ENCODE measurements at places on chromosomes 12 and 14.

DNA sequence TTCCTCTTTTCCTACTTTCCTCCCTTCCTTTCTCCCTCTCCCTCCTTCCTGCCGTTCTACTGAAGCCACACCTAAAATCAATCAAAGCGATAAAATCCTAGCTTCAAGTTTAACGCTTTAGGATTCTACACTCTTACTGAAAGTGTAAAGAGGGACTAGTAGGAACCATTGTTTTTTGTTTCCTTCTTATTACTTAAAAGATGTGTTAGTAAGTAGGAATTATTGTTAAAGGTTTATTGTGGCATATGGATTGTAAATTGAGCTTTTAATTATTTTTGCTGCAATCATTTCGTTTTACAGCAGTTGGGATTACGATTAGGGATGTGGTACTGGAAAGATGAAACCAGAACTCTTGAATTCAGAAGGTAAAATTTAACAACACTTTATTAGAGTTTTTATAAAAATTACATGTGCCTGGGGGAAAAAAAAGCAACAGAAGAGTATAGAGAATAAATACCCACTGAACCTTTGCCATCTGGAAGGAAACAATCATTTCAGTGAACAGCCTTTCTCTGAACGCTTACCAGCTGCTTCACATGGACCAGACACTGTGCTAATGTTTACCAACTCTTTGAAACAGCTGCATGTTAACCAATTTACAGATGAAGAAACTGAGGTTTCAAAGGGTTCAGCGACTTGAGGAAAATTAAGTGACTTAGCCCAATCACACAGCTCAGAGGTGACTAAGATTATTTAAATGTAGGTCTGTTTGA is 1.0 kb downstream of the PPP1R36 start:
- no peak for DNase-seq

GRCh38 chr14:71060825-71061455 is 153.7 kb downstream of the PCNX1 start:
- no peak for DNase-seq

DNA sequence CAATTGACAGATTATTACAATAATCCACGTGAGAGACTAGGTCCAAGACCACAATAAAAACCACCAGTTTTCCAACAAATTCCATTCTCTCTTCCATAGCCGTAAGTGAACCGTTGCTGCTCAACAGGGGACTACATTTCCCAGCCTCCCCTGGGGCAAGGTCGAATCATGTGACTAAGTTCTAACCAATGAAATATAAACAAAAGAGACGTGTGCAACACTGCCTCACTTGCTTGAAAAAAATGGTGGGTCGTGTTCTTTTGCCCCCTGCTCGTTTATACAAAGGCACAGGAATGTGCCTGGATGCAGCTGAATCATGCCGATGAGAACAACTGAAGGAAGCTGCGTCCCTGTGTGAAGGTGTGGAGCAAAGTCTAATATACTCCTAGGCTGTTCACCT is 51.1 kb downstream of the HSPB8 start:
- DNase-seq = no peak

- peak; percentile 42 for DNase-seq
These were observed 12.1 kb upstream of the LTA4H start for GRCh38 chr12:96047229-96048211.

- no peak for DNase-seq
These were observed 10.6 kb downstream of the FAR2 start for GRCh38 chr12:29159661-29160060.

- DNase-seq = no peak
These were observed 284.7 kb upstream of the PWP1 start for GRCh38 chr12:107400686-107401447.

DNA sequence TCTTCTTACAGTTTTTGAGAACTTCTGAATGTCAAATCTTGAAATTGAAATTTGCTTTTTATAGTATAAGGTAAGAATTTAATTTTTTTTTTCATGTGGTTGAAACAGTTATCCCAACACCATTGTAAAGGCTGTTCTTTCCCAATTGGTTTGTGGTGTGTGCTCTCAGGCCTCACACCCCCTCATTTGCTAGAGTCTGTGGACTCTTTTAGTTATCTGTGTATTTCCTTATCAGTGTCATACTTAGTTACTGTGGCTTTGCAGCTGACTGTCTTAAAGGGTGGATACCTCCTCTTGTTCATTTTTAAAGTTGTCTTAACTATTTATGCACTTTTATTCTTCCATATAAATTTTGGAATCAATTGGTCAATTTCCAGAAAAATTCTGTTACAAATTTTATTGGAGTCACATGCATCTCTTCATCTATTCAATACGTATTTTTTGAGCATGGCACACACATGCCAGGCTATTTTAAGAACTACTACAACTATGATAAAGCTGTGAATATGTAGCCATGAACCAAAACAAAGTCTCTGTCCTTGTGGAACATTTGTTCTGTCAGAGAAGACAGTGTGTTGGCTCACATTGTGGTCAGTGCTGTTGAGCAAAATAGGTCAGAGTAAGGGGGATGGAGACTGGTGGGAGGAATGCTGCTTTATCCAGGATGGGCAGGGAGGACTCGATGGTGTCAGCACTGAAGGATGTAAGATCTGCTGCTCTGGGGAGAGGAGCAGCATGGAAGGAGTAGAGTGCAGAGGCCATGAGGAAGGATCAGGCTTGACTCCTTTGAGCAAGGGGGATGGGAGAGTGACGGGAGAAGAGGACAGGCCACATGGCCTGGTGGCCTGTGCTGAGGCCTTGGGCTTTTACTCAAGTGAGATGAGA is 24.1 kb downstream of the FGF23 start:
- no peak for DNase-seq

DNA sequence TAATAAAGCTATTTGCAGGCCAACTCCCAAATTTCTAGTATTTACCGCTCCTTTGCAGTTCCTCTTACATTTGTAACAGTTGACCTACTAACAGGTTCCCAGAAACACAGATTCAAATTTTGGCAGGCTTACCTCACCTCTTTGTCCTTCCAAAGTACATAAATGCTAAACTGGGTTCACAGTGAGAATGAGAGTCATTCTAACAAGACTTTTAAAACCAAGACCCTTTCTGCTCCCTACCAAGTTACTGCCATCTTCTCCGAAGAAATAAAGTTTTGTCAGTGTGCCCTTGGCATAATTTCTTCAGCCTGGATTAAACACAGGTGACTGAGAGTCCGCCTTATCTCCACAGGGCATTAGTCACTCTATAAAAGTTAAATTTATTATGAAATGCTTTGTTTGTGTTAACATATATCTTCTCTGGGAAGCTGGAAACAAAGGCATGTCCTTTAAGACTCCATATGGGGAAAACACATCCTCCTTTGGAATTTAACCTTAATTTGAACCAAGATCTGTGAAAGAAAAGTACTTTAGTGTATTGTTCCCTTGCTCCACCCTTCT is 28.2 kb downstream of the FOXA1 start:
- no peak for DNase-seq

DNA sequence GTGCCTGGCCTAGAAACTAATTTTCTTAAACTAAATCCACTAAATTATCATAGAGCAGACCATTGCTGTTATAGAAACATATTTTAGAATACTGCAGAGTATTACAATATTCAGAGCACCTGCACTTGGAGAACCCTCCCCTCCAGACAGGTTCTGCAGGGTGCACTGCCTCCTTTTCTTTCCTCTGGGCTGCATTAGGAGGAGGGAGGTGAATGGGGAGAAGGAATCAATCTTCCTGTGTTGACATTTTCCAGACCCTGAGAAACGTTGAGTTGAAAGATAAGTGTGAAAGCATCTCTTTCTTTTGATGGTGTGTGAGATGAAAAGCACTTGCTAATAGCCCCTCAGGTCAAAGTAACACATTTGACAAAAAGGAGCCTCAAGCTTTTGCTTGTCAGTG is 7.3 kb downstream of the SYNE2 start:
- no peak for DNase-seq

- DNase-seq = peak; percentile 35
These were observed 26.8 kb downstream of the AMN start for GRCh38 chr14:102949062-102949800.

- DNase-seq = no peak
These were observed 698.9 kb downstream of the BCL11B start for GRCh38 chr14:98573082-98573481.

DNA sequence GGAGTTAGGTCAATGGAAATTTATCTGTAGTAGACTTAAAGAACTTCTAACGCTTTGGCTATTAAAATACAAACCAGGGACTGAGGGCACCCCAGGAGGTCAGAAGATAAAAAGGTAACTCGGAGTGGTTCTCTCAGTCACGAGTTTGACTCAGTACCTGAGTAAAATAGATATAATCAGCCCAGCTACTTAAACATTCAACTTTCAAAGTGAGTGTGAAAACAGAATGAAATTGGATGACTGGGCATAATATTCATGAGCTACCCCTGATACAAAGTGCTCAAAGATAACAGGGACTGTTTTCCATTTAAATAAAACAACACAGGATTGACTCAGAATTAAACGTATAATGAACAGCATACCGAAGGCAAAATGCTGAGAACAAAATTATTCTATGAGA is 75.0 kb downstream of the FOXN3 start:
- no peak for DNase-seq

- no peak for DNase-seq
These were observed 889 bp upstream of the IFT43 start for GRCh38 chr14:75984674-75985073.

DNA sequence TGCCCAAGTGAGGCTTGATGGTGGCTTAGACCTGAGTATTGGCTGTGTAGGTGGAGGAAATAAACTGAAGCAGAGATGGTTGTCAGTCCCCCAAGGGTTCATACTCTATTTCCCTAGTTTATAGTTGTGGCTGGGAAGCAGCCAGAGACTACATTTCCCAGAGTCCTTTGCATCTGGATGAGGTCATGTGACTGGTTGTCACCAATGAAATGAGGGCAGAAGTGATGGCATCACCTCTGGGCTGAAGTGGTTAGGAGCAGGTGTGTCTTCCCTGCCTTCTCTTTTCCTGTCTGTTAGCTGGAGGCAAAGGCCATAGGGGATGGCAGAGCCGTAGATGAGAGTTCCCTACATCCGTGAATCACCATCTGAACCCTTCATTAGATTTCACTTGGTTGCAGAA is 16.3 kb upstream of the NOS1 start:
- DNase-seq = no peak

DNA sequence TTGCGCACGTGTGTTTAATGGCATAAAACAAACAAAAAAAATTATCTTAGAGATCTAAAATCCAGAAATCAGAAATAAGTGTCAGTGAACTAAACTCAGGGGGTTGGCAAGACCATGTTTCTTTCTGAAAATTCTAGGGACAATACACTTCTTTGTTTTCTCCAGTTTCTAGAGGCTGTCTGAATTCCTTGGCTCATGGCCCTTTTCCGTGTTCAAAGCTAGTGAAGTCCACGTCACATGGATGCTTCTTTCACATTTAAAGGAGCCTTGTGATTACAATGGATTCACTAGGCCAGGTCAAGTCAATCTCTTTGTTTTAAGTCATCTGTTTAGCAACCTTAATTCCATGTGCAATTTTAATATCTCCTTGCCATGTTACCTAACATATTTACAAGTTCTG is 22.4 kb downstream of the SLCO1B3 start:
- DNase-seq = no peak

DNA sequence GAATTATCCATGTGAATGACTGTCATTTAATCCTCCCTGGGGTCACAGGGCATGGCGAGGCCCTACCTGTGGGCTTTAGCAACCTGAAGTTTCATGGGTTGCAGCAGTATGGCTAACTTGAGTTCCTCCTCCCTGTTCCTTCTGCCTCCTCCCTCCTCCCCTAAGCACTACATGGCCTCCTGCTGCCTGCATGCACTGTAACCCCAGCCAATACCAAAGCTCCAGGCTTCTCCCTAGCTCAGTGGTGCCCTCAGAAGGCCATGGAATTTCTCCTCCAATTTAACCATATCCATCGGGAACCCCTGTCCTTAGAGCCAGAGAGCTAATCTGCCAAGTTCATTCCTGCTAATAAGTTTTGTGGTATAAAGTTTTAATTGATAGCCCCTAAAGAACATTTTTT is 95.1 kb downstream of the NT5DC3 start:
- DNase-seq = no peak

DNA sequence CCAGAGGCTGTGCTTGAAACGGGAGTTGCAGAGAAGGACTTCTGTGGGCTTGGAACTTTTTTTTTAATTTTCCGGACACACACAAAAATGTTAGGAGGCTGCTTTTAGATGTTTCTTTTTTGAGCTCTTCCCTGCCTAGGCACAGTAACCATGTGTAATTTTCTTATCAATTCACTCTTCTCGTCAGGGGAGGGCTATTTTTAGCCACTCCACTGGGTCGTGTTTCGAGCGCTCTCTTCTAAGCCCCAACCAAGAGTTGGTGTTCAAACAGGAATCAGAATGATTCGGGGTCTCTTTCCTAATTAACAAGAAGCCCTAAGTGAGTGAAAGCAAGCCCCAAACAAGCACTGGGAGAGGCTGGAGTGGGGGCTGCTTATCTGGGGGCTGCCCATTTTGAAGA is 162.6 kb downstream of the CHST11 start:
- DNase-seq = no peak

DNA sequence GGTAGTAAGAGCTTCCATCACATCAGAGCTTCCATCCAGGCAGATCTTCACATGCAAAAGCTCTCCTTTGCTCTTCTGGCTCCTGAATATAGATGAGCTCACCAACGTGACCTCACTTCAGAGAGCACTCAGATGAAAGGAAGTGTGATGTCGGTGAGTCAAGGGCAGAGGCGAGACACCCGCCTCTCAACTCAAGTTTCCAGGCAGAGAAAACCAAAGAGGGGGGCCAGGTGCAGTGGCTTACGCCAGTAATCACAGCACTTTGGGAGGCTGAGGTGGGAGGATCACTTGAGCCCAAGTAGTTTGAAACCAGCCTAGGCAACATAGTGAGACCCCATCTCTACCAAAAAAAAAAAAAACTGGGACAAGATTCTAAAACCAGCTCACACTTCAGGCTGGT is 126.9 kb downstream of the DUSP6 start:
- peak; percentile 74 for DNase-seq

DNA sequence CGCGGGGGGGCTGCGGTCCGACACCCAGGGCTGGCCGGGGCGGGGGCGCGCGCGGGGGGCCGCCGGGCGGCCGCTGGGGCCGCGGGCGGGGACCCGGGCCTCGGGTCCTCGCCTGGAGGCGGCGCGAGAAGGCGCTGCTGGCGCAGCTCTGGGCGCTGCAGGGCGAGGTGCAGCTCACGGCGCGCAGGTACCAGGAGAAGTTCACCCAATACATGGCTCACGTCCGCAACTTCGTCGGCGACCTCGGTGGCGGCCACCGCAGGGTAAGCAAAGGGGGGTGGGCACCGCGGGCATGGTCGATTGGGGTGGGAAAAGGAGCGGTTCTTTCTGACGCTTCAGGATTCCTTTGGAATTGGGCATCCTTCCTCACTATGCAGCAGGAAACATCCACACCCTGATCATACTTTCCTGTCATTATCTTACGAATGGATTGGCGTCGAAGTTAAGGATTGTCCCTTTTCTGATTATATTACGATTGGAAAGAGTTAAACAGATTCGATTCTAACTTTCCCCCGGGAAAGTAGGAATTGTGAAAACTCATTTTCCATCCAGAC is 798 bp downstream of the PDZRN4 start:
- no peak for DNase-seq

DNA sequence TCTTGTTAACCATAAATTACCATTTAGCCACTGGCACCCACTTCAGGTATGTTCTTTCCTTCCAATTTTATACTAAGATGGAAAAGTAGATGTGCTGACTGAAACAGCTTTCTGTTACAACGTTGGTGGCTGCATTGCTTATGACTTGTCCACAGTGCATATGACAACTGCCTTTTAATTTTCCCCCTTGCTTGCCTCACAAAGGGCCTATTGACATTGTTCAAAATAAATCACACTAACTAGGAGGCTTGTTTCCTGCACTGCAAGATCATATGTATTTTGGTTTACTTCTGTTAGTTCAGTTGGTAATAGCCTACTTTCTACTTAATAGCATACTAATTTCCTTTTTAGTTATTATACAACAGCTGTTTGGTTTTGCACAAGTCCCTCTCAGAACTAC is 55.4 kb downstream of the SCAF11 start:
- no peak for DNase-seq

GRCh38 chr12:47709237-47709636 is 3.4 kb upstream of the RPAP3 start:
- DNase-seq = no peak
